Astrocyte (in vitro differentiated cells and primary cell): ENCODE measurements at places on chromosomes 4 and X.

DNA sequence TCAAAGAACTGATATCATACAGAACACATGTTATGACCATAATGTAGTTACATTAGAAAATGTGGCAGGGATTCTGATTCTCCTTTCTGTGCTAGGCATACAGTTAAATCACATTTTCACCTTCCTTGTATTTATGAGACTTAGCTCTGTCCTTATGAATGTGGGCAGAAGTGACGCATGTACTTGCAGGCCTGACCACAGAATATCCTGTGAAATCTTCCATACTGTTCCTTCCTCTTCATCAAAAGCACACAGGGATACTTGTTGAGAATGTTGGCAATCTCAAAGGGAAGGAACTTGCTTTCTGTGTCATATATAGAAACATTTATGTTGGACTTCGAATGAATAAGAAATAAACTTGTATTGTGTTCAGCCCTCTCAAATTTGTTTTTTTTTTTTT lies 17.2 kb upstream of the MYOZ2 start:
- peak; percentile 31 for DNase-seq

DNA sequence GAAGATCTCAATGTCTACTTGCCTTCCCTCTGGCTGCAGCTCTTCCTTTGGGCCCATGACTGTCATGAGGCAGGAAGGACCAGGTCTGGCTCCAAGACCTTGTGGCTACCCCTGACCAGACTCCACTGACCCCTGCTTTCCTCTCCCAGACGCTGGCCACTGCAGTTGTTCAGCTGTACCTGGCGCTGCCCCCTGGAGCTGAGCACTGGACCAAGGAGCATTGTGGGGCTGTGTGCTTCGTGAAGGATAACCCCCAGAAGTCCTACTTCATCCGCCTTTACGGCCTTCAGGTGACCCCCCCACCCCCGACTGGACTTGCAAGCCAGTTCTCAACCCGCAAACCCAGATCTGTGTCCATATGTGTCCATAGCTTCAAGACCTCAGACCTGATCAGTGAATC lies 535 bp downstream of the WAS start:
- DNase-seq: no peak

DNA sequence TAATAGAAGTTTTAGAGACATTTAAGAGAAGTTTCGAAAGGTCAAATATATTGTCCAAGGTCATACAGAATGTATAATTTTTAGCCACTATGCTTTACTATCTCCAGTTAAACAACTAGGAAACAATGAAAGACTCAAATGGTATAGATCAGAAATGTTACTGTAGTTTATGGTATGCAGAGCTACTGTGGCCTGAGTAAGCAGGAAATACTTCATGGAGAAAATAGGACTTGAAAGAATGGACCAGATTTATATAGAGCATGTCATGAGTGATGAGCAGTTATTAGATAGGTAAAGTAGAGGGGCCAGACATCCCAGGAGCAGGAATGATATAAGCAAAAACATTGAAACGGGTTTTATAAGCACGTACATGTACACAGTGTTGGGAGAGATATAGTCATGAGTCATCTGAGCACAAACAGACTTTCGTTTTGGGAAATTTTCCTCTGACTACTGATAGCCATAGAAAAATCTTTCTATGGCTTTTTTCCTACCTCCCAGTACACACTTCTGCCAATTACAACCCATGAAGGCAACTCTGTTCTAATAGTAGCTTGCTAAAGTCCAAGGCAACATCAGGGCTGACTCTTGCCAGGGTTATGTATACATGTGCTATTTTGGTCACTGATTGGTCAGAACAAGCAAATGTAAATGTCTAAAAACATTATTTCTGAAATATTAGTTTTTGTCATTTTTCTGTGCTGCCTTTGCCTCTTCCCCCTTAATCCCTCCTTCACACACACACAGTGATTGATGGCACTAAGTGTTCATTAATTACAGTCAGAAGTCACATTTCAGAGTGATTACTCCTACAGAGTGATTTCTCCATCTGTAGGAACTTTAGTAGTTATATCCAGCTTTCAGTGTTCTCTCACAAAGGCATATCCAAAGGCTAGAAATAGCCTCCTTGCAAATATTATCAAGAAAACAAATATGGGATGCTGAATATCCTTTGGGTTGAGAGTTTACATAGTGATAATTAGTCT lies 198.7 kb downstream of the ENOX2 start:
- peak; percentile 39 for DNase-seq

GRCh38 chrX:4588893-4589292 lies 875.4 kb upstream of the PRKX start:
- DNase-seq: no peak

DNA sequence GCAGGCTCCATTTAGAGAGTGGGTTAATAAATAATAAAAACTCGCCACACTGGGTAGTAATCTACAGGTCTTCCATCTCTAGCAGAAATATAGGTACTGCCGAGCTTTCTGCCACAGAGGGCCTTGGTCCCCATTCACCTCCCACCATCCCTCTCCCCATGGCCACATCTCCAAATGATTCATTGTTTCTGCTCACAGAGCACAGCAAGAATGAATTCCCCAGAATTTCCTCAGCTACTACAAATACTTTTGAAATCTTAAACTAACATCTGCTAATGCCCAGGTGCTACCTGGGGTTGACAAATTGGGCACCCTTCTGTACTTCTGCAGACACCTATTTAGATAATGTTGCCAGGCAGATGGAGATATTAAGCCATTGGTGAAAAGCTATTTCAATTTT lies 5.1 kb downstream of the PHEX start:
- DNase-seq: no peak
